ENCODE measurements at places on chromosomes 5 and 9.

DNA sequence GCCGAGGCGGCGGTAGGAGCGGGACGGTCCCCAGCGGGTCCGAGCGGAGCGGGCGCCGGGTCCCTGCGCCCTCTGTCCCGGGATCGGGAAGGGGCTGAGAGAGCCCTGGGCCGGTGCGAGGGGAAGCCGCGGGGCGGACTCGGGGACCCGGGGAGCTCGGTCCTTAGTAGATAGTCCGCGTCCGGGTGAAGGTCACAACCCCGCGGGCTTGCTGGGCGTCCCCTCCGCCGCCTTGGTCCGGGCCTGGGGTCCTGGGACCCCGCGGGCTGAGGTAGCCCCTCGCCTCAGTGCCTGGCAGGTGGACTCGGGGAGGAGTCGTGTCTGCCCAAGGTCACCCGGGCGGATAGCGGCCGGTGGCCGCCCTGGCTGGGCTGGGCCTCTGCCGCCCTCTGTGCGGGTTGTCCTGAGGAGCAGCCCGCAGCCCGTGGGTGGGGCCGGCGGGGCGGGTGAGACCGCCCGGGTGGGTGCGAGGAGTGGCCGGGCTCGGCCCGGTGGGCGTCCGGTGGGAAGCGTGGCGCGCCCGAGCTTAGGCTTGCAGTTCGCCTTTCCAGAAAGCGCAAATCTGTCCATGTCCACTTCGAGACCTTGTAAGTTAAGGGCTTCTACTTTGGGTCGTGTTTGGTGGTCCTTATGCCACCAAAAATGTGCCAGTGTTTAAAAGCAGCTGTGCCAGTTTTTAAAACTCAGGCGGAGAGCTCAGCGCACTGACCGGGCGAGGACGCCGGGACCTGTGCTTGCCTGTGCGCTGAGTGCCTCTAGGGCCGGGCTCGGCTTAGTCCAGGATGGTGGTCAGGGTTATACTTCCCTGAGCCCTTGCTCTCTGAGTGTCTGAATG lies 554 bp downstream of the SDHA start:
- DNase-seq = no peak

GRCh38 chr5:134099288-134099872 lies 15.1 kb upstream of the TCF7 start:
- no peak for DNase-seq

DNA sequence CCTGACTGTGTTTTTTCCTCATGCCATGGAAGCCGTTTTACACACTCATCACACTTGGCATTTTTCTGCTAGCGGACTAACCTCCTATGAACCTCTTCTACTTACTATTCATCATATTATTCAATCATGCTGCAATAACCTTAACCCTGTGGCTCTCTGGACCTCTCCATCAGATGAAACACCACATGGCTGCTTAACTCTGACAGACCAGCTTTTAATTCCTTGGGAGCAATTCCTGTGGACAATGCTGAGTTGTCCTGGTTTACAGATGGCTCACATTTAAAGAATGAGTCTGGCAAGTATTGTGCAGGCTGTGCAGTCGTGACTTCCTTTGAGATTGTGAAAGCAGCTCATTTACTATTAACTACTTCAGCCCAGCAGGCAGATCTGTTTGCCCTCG lies 9.0 kb downstream of the OR1J1 start:
- no peak for DNase-seq

GRCh38 chr9:134404376-134405358 lies 78.4 kb downstream of the RXRA start:
- no peak for DNase-seq

GRCh38 chr5:44932922-44933585 lies 124.3 kb downstream of the MRPS30 start:
- no peak for DNase-seq

DNA sequence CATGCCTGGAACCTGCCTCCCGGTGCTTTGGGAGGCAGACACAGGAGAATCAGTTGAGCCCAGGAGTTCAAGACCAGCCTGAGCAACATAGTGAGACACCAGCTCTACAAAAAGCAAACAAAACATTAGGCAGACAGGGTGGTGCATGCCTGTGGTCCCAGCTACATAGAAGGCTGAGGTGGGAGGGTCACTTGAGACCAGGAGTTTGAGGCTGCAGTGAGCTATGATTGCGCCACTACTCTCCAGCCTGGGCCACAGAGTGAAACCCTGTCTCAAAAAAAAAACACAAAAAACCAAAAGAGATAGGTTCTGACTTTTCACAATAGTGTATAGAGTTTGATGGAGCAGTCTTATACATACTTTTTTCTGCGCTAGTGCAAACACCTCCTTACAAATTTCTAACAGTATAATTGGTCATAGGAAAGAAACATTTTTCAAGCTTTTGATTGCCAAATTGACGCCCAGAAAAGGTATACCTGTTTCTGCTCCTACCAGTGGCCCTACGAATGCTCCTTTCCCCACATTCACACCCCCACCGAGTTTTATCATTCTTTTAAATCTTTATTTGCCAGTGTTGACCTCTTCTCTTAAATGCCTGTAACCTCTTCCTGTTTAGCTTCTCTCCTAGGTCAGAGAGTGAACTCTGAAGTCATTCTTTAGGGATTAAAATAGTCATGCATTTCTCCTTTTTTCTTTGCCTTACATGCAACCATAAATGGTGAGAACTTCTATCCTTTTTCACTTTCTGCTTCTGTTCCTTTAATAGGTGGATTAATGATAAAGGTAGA lies 7.5 kb downstream of the DOCK8 start:
- DNase-seq = no peak

GRCh38 chr5:98318386-98318785 lies 455.1 kb upstream of the RGMB start:
- DNase-seq = no peak

- no peak for DNase-seq
These were observed 16.7 kb upstream of the THG1L start for GRCh38 chr5:157714596-157714864.

- DNase-seq = no peak
These were observed 146.4 kb downstream of the FBXL7 start for GRCh38 chr5:15646371-15646770.

DNA sequence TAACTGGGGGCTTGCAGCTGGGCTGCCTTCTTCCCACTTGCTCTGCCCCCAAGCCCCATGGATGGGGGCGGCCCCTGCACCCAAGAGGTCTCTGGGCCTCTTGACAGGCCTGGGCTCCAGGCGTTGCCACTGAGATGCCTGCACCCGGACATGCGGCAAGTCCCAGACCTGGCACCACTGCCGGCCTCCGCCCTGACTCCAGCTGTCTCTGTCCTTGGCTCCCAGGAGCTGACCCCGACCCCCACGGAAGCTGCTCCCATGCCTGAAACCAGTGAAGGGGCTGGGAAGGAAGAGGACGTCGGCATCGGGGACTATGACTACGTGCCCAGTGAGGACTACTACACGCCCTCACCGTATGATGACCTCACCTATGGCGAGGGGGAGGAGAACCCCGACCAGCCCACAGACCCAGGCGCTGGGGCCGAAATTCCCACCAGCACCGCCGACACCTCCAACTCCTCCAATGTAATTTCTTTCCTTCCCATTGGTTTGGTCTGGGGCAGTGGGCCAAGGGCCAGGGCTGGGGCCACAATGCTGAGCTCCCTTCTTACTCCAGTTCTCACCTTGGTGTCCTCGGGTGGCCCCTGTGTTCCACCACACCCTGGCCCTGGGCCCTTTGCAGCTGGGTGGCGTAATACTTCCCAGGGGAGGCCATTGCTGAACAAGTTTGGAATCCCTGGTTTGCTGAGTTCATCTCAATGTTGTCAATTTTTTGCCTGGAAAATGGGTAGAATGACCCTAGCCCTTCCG lies 88.6 kb downstream of the COL5A1 start:
- no peak for DNase-seq

GRCh38 chr9:35948451-35948850 lies 9.5 kb downstream of the OR2S2 start:
- no peak for DNase-seq

DNA sequence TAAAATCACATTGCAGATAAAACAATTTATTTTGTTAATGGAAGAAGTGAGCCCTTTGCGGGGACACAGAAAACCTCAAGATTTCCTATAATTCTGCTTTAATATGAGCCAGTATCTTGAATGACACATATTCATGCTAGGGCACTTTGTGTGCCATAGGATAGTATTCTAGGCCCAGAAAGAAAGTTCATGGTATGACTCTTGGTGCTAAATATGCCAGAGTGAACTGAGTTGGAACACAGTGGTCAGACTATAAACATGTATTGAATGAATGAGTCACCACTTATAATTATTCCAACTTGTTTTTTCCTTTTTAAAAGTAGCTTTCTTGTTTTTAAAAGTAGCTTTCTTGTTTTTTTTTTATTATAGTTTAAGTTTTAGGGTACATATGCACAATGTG lies 46.0 kb downstream of the ADAMTS19 start:
- no peak for DNase-seq

- no peak for DNase-seq
These were observed 29.3 kb upstream of the CPEB4 start for GRCh38 chr5:173858670-173859407.

- no peak for DNase-seq
These were observed 4.7 kb downstream of the SKP2 start for GRCh38 chr5:36156619-36157018.

GRCh38 chr9:138064547-138064946 lies 187.0 kb downstream of the CACNA1B start:
- no peak for DNase-seq

All from central memory CD4-positive, alpha-beta T cell (primary cell).